Activated B cell treated with CpG ODN at 0.5 μM for 24 hours (primary cell): ENCODE measurements at places on chromosomes 5 and 9.

GRCh38 chr5:72112389-72112788 is 5.1 kb downstream of the MAP1B start:
- DNase-seq: no peak

DNA sequence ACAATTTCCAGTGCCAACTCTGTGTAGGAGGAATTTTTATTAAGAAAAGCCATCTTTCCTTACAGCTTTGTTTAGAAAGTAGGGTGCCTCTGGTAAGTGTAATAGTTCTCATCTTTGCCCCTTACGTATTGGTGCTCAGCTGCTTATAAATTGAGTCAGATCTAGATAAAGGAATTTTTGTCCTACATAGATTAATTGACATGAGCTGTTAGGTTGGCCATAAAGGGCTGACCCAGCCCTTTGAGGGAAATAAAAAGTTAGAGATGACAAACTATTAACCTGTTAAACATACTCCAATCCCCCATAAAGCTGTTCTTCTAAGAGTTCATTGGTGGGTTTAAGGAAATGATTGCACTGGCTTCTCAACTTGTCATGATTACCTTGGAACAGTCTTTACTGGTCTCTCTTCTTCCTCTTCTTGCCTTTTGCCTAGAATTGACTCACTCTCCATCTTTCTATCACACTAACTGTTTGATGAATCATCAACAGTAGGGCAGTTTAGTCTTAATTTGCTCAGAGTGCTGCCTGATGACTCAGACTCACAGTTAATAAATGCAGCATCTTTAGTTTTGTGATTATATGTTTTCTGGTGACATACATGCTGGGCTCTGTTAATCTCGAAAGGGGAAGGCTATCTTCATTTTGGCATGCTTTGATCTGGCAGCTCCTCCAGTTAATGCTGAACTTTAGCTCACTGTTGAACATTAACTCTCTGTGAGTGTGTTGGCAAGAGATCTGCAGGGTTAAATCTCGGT is 51.7 kb downstream of the ARHGAP26 start:
- DNase-seq: no peak

- DNase-seq: no peak
These were observed 104.4 kb upstream of the GNA14 start for GRCh38 chr9:77752554-77752953.

- peak; percentile 12 for DNase-seq
These were observed 17.3 kb upstream of the LPCAT1 start for GRCh38 chr5:1540831-1541701.

DNA sequence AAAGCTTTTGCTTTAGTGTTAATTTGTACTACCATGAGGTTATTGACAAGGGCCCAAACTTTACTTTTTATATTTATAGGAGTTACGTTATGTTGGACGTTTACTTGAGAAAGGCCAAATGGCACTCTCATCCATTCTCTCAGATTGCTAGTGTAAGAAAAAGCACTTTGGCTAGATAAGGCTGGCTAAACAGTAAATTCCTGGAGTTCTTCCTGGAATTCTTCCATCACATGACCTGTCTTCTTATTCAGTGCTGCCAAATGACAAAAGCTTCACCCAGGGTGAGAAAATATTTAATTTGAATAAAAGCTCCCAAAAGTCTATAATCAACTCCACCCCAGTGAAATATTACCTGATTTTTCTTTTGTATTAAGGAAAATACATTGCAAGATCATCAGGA is 1568.9 kb upstream of the ACO1 start:
- no peak for DNase-seq

DNA sequence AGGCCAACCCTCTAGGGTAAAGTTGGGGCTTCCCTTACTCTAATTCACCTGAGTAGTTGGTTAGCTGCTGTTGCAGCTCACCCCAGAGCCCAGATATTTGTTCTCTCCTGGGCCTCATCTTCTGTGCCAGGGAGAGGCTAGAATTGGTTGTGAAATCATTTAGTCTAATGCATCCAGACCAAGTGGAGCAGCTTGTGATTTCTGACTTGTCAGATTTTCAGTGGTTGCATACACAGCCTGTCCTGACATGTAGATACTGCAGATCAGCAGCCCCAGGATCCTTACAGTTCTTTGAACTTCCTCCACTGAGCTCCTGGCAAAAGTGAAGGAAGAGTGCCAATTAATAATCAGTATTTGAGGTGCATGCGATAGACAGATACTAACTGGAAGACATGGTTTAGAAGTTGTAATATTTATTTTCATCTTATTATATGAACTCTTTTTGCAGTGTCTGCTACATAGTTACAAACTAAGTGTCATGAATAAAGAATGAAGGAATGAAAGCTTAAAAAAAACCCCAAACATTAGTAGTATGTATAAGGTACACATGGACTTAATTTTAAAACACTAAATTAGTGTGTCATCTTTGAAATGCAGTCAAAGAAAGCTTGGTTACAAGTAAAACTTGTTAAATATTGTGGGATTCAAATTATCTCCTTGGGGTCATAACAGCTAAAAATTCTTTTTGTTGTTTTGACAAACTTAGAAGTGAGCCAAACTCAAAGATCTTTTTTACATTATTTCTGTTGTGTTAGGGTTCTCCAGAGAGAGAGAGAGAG is 128.5 kb downstream of the VPS13A start:
- DNase-seq: no peak

GRCh38 chr5:156865427-156865826 is 15.3 kb downstream of the PPP1R2B start:
- no peak for DNase-seq

GRCh38 chr5:138463419-138464007 is 1.8 kb upstream of the EGR1 start:
- no peak for DNase-seq

DNA sequence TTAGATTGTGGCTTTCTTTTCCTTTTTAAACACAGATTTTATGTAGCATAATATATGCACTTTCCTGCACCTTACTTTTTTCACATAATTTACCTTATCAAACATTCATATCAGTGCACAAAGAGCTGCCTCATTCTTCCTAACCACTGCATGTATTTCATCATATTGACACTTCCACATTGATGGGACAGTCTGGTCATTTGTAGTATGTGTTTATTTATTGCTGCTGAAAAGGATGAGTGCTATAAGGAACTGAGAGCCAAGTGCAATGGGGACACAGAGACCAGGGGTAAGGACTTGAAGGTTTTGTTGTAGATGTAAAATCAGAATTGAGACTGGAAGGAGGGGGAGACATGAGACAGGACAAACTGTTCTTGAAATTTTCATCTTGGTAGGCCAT is 193.8 kb downstream of the SMARCA2 start:
- no peak for DNase-seq

DNA sequence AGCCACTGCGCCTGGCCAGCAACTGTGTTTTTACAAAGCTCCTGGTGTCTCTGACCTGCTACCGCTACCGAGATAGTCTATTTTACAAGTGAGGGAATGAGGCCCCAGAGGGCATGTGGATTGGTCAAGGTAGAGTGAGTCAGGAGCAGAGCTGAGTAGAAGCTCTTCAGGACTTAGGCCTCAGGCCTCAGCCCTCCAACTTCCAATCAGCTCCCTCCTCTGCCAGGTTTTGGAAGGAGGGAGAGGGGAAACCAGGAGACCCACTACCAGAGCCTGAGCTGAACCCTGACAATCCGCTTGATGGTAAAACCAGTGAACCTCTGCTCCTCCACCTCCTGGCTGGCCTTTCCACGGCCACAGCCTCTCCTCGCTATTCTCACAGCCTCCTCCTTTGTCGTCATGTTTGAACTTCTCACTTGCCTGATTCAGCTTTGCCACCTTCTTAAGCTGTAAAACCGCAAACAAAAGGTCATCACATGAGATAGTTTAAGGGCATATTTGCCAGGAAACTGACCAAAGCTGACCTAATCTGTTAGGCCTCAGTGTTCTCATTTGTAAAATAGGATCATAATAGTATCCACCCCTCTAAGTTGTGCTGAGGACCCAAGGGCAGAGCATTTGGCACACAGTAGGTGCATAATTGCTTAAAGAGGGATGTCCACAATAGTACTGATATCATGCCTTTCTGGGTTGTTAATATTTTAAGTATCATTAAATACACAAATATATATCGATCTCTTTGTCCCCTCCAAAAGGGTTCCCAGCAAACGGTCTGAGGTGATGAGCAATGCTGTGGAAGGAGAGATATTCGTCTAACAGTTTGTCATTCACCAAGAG is 1.7 kb downstream of the TRAF1 start:
- DNase-seq: no peak

- no peak for DNase-seq
These were observed 19.1 kb upstream of the SLC6A19 start for GRCh38 chr5:1182360-1182632.

GRCh38 chr5:121758615-121759014 is 93.1 kb upstream of the FTMT start:
- no peak for DNase-seq

- no peak for DNase-seq
These were observed 201.6 kb upstream of the PAPPA start for GRCh38 chr9:115951977-115952376.

DNA sequence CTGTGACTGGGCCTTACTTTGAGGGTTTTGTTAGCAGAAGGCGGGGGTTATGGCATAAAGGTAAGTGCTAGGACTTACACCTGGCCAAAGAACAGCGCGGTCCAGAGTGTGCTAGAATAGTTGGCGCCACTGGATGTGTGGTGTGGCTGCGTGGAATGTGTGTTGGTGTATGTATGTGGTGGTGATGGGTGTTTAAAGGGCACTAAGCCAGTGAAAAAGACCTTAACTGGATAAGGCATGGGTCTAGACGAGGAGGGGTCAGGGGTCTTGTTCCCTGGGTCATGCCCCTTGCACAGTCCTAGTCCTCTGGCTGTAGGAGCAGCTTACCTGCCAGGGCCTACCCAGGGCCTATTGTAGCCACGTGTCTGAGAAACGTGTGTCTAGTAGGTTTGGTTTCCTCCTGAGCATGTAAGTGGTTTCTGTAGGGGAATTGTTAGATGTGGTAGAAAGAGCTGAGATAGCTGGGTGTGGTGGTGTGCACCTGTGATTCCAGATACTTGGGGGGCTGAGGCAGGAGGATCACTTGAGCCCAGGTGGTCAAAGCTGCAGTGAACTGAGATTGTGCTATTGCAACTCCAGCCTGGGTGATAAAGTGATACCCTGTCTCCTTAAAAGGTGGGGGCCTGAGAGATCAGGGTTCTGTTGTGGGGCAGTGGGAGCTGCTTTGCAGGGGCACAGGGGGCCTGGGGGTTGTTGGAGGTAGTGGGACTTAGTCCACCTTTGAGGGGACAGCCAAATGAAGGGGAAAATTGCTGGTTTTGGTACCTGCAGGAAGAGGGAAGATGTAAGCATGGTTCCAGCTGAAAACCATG is 55.2 kb downstream of the HSPA4 start:
- DNase-seq: no peak

DNA sequence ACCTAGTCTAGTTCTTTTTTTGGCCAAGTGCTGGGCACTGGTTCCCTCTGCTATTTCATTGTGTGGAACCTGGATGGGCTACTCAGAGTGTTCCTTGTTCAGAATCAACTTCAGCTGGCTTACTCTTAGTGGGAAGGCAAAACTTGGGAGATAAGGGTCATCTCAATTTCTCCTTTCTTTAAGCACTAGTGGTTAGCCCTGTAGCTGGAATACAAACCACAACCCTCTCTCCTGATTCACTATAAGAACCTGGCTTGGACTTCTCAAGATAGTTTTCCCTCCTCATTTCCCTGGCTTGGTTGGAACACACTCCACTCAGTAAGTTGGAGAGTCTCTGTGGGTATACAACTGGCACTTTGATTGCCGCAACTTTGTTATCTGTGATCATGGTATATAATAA is 35.1 kb downstream of the GRIA1 start:
- DNase-seq: no peak

DNA sequence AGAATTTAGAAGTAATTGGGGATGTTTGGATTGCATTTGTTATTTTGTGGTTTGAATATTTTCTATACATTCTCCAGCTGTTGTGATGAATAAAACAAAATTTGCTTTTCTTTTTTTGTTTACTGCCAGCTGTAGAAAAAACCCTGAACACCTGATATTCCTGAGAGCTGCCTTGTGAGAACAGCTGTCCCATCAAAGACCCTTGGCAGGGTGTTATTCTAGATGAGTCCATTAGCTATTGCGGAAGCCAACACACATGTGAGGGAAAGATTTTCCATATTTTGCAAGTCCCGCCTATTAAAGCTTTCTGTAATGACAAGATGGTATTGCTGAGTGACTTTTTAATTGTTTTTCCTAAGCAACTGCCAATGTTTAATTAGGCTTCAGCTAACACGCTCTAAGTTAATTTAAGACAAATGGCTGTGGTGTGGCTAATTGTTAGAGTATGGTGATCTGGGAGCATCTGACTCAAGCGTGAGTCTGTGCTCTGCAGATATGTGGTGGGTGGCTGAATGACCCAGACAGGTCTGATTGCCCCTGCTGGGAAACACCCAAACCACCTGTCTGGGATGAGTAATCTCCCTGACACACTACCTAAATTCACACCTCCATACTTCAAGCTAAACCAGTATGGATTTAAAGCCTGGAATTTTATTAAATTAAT is 86.5 kb upstream of the PRLR start:
- DNase-seq: no peak

DNA sequence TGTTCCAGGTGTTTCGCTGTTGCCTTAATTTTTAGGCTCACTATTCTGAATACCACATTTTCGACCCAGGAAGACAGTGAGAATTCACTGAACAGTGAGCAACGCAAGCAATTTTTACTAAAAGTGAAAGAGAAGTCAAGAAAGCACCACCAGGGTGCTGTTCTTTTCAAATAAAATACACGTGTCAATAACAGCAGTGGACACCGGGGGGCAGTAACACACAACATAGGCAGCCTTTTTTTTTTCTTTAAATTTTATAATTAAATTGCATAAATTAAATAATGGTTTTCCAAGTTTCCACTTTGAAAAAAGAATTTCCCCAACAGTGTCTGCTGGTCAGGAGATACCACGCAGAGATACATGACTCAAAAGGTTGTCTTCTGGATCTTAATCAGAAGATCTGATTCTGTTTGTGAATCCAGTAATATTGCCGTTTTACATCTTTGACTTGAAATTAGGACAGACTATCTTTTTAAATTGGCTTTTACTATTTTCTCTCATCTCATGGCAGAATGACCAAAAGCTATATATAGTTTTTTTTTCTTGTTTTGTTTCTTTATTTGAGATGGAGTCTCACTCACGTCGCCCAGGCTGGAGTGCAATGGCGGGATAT is 47.1 kb upstream of the SH3GL2 start:
- DNase-seq: no peak

GRCh38 chr5:24854350-24854749 is 209.6 kb upstream of the CDH10 start:
- no peak for DNase-seq

DNA sequence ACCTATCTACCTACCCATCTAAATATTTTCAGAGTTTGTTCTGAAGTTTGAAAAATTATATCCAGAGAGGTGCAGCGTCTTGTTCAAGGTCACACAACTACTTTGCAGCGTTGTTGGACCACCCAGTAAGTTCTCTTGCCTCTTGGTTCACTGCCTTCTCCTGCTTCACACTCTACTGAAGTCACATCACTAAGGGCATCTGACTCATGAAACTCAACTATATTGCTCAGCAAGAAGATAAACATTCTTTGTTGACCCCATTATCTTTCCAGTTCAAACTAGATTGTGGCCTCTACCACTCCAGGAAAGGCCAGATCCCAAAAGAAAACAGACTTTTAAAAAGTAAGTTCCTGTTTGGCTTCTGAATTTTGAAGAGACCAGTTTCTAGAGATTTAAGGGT is 326.9 kb downstream of the SLIT3 start:
- no peak for DNase-seq
